Left hindlimb (tissue), 1 donor: ENCODE measurements at places on chromosomes 4 and X.

DNA sequence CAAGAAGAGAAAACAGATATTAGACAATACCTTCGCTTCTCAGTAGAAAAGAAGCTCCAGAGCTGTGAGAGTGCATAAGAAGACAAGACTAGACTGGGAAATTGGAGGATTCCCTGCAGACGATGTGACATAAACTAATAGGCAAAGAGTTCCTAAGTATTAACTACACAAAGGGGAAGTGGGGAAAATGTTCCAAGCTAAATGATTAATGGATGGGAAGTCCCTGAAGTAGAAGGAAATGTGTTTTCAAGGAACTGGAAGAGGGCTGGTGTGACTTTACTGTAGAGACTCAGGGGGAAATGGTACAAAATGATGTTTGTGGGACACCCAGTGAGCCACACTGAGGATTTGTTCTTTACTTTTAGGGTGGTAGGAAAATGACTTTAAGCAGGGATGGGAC lies 69.7 kb upstream of the DCLK2 start:
- DNase-seq: no peak

DNA sequence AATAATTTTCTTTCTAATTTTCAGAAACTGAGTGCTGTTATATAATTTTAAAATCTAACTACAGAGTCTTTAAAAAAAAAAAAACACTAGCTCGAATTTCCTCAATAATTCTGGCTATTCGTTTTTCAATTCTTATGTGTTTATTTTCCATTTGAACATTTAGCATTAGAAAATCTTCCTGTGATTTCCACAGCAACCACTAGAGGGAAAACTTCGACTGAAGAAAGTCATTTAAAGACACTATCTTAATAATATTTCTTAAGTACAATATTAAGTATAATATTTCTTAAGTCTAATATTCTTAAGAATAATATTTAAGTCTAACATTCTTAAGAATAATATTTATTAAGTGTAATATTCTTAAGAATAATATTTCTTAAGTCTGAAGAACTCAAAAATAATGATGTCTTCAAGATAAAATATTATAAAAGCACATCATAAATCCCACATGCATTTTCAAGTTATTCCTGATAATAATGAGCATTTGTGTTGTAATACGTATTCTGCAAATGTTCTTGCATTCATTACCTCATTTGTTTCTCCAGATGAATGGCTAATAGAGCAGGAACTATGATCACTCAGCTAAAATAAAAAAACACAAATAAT lies 118.4 kb upstream of the WDR17 start:
- DNase-seq: no peak

DNA sequence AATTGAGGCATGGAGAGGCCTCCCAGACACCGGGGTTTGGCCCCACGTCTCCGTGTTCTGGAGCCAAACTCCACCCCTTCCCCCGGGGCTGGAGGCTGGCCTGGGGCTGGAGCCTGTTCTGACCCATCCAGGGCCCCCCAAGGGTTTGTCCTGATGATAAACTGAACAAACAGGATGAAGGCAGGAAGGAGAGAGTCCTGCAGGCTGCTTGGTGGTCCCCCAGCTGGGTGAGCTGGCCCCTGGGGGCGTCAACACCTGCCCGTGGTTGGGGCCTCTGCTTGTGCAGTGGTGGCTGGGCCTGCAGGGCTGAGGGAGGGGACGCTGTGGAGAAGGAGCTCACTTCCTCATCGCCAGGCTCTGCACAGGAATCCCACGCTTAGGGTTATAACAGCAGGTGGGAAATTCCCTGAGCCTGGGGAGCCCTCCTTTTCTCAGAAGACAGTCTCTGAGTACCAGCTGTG lies 2.3 kb downstream of the SH3TC1 start:
- no peak for DNase-seq

- no peak for DNase-seq
These were observed 69.7 kb upstream of the MAGEB16 start for GRCh38 chrX:35728481-35728880.

DNA sequence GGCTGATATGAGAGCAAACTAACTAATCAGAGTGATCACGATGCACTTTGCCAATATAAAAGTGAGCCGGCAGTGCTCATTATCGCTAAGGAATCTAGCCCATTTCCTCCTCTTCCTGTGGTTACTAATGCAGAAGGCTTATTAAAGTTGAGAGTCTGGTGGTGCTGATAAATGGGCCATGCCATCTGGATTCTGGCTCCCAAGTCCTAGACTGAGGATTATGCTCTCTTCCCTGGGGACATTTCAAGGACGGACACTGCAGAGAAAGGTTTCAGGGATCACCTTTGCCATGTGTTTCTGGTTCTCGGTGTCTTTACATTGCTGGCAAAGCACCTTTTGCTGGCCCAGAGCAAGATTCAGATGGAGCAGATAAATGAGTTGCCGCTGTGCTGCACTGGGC lies 85.3 kb downstream of the RTL5 start:
- DNase-seq: no peak

DNA sequence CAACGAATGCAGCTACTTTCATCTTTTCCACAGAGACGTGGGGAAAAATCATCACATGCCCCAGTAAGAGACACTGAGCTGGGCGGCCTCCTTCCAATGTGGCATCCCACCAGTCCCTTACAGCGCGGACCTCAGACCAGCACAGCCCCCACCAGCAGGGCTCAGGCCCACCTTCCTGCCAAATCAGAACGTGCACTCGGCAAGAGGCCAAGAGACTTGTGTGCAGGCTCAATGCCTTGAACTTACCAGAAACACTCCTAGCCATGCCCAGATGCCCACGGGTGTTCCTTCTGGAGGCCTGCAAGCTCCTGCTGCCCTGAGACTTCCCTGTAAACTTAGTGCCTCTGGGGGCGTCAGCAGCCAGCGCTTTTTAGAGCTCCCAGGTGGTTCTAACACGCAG lies 31.2 kb downstream of the WDR1 start:
- DNase-seq: peak; percentile 24

DNA sequence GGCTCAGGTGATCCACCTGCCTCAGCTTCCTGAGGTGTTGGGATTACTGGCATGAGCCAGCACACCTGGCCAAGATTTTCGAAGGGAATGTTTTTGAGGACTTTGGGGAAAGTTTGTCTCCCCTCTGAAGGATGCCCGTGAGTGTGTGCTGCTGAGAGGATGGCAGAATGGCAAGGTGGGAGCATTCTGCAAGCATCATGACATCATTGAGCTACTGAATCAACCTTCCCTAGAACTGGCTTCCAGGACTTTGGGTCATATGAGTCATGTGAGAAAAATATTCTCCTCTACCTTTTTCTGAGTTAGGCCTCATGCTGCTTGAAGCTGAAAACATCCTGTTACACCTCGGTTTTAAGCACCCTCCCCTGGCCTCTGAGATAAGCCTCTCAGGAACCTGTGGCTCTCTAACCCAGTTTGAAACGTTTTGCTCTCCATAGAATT lies 31.0 kb downstream of the TMEM131L start:
- no peak for DNase-seq

DNA sequence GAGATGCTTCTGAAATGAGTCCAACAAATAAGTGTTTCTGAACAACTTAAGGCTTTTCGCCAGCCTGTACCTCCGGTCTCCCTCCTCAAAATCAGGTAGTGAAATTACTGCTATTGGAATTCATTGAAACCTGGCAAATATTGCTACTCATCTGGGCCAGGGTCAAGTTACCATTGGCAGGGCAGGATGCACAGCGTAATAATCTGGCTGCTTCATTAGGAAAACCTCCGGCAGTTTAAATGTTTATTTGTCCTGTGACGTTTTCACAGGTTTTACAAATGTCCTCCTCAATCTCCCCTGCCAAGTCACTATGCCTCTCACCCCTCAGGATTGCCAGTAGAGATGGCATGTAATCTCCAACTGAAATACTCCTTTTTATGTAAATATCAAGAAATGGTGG lies 92.6 kb upstream of the KDR start:
- no peak for DNase-seq

- no peak for DNase-seq
These were observed 59.0 kb downstream of the ZNF827 start for GRCh38 chr4:145879598-145879997.

DNA sequence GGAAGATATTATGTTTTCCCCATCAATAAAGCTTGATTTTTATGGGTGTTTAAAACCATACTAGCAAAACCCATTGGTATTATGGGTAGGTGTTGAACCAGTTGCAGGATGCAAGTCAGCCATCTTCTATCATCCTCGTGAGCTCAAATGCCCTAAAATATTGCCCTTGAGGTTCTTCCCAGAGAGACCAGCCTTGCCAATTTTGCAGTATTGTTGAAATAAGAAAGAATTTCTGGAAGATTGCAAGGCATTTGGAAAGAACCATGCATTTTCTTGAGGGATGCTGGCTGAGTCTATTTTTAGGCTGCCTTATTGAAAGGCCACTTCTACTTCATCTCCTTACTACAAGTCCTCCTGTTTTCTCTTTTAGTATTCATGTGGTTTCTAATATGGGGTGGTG lies 60.9 kb upstream of the SOD3 start:
- no peak for DNase-seq

DNA sequence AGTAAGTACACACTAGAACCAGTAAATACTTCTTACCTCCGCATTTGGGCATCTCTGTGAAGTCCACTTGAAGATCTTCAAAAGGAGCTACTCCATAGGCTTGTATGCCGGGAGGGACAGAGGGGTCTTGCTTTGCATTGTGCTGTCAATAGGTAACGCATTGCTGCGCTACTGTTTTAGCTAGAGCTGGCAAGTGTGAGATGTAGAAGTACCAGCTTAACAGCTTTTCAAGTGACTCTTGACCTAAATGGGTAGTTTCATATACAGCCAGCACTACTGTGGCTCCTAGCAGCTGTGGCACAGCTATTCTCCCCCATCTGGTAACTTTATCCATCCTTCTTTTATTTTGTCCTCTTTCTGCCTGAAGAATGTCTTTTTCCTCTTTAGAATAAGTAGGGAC lies 205.3 kb upstream of the KLF8 start:
- no peak for DNase-seq

DNA sequence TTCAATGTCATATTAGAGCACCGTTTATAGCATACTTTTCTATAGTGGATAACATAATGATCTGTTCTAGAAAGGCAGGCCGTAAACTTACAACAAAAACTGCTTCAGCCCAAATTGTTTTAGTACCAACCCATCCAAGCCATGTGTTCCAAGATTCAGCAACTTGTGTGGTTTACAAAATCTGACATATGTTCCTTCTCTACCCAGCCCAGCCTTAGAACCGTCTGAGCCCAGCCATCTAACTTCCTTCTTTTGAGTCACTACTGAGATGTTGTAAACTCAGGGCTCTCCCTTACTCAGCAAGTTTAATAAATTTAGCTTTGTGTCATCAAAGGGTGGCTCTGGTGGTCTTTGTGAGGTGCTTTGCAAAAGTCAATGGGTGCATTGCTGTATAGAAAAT lies 32.4 kb upstream of the REPS2 start:
- no peak for DNase-seq

GRCh38 chrX:139738581-139738980 lies 30.6 kb upstream of the MCF2 start:
- DNase-seq: no peak

DNA sequence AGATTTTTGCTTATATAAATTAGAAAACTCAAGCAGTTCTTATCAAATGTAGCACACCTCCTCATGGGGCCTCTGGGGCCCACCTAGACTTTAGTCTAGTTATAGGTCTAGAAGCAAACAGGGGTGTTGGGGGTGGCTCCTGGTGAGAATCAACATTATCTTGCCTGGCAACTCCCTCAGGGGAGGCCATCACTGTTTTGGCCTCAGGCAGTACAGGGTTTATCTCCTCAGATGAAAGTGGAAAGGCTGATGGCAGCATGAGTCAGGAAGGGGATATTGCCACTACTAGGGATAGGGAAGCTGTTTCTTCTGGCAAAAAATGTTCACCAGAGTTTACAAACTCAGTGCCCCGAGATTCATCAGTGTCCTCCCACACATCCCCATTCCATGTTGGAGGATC lies 232.4 kb upstream of the BMP3 start:
- DNase-seq: no peak

- no peak for DNase-seq
These were observed 1.9 kb downstream of the POU4F2 start for GRCh38 chr4:146640465-146641061.

GRCh38 chrX:105063743-105064142 lies 156.8 kb downstream of the TEX13A start:
- DNase-seq: no peak

DNA sequence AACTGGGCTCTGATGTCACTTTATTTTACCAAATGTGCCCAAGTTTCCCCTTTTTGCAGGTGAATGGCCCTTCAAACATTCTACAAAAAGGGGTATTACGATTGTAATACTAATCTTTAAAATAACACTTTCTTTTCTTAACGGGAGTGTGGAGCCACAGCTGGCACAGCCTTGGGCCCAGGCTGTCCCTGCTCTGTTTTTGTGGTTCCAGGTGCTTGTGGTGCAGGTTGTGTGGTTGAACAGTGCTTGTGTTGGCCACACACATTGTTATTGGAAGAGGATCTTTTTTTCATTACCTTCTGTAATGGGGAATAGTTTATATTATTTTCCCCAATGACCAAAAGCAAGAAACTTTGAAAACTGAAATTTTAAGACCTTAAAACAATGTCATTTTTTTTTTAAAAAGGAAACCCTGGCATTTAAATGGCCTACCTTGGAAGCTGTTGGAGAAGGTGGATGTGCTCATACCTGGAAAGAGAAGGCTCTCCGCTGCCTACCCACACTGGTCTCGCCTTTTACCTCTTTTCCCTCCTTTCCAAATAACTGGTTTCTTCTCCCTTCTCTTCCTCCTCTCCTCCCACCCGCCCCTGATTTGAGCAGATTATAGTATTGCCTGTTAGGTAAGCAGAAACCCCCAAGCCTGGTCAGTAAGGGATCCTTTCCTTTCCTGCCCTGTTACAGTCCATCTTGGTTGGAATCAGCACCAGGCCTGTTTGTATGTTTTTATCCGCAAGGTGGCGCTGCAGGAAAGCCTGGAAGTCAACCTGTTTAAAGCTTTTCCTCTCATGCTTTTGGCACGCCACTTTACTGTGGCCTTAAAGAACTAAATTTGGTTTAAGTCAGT lies 28.6 kb downstream of the HADH start:
- DNase-seq: peak; percentile 62

DNA sequence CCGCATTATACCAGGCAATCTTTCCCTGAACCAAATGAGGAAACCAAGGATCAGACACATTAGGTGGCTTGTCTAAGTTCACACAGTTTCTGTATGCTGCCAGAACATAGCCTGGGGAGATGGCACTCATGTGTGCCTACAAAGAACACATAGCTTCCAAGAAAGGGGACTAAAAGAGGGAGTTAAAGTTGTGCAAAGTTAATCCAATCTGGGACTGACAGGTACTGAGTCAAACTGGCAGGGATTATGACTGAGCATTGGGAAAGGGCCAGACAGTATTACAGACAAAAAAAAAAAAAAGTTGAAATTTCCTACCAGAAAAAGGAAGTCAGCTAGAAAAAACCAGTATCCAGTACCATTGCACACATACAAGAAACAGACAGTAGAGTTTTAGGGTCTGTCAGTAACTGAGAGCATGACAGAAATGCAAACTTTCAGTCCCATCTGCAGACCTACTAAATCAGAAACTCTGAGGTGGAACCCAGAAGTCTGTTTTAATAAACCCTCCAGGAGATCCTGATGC lies 37.2 kb downstream of the ADAMTS3 start:
- no peak for DNase-seq

DNA sequence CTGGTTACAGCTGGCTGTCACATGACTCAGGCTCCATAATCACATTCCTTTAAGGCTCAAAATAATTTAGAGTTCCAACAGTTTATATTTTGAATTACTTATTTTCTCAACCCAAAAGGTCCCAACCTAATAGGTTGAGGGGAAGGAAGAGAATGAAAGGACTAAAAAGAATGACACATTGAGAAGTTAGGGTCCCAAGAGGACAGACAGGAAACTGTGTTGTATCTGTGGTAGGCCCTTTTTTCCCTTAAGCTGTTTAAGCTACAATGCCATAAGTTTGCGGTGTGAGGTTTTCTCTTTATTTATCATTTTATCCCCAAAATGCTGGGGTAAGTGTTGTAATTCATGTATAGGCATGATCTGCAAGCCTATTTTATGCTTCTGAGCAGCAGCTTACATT lies 290.2 kb downstream of the ZNF674 start:
- no peak for DNase-seq
